GOT3 (cell line): ENCODE measurements at places on chromosomes 5 and 9.

DNA sequence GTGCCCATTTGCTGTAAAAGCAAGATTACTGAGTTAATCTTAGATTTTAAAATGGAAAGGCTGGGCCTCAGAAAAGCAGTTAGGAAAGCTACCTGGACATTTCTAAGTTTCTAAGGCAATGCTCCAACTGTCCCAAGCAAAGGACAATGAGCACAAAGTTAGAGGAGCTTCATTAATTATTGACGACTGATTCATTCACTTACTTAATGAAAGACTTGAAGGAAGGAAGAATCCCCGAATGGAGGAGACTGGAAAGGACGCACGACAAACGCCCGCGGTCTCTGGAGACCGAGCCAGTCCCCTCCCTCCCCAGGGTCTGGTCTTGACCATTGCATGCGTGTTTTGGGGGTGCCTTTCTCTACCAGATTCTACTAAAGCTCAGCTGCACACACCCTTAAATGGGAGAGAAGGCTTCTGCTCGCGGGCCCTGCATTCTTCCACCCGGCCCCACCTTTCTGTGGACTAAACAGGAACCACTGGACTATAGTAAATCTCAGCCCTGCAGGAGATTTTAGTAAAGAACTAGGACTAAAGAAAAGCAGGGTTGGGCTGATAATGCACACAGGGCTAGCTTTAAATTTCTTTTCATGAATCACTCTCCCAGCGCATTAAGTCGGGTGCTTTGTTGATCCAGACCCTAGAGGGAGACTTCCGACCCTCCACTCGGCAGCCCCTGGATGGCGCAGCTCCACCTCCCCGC is 44.8 kb downstream of the CTSL start:
- DNase-seq, result no peak

DNA sequence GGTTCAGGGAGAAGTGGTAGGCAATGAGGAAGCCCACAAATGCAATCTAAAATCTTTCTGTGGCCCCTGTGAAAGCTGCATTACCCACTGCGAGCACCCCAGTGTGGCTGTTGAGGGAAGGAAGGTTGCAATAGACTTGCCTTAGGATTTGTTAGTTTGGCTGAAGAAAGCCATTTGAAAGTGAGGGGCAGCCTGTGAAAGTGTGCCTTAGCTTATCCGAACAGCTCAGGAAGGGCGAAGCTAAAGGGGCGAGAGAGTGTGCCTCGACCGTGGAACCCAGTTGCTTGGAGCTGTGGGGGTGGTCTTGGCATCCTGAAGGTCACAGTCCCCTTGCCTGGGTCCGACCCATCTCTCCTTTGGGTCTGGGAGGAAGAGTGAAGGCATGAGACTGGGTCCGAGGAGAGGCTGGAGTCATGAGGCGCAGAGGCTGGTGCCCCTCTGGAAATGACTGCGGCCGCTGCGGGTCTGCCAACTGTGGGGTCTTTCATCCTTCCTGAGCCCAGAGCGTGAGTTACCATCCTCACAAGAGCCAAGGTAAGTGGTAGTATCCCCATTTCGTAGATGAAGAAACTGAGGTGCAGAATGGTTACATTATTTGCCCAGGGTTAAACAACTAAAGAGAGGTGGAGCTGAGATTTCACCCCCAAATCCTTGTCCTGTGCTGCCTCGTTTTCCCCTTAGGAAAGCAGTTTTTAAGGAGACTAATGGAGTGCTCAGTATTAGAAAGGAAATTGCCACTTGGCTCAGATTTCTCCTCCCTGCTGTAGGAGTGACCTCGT is 24.4 kb downstream of the SLC25A25 start:
- DNase-seq, result no peak

DNA sequence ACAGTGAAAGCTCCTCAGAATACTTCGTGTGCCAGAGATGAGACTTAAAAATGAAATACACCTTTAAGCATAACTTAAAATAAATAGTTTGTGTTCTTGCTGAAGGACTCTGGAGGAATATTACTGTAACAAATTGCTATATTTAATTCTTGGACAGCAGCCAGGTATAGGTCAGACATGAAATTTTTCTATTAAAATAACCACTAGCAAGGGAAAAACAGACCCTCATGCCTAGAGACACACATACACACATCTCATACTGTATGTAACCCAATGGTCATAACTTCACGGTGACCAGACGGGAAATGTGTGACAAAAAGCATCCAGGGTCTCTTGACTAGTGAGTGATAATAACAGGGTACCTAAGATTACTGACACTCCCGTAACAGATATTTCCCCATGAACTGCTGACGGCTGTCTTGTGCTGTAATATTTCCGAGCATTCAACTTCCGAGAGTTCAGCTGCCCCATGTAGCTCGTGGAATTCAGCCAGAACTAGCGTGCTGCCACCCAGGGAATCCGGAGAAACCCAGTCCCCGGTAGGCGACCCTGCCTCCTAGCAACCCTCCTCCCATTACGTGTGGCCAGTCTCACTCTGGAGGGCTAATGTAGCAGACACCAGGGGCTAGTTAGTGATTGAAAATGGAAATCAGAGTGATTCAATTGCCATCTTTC is 2295.1 kb upstream of the WWC1 start:
- no peak for DNase-seq

- DNase-seq, result no peak
Measured at GRCh38 chr5:151493665-151494064, 46.3 kb downstream of the SLC36A1 start.

- DNase-seq, result no peak
Measured at GRCh38 chr9:122086873-122087272, 6.2 kb downstream of the TTLL11 start.

DNA sequence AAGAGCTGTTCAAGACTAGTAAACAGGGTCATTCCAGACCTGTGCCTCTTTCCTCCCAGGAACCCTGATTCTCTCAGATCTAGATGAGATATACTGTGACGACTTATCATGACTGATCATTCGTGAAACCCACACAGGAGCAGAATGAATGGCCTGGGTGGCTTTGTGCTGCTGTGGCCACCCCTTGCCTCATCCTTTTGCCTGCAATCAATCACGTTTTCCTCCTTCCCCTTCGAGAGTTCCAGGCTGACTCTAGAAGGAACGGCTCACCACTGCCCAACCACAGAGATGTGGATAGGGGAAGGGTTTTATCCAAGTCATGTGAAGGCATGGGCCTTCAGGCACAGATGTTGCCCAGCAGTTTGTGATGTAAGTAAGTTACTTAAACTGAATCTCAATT is 5.8 kb downstream of the ANXA6 start:
- no peak for DNase-seq

DNA sequence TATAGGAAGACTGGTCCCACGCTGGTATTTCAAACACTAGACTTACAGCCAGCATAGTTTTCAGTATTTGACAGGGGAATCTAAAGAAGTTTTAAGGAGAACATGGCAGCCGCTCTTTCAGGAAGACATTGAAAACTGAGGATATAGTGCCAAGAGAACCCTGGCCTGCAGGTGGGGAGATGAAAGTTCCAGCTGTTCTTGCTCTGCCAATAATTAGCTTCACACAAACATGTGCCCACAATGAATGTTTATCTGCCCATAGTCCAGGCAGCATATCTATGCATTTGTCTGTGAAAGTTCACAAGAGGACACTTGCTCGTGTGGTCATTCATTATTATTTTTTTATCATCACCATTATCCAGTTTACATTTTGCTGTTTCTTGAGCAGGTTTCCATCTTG is 47.6 kb upstream of the AGXT2 start:
- no peak for DNase-seq

DNA sequence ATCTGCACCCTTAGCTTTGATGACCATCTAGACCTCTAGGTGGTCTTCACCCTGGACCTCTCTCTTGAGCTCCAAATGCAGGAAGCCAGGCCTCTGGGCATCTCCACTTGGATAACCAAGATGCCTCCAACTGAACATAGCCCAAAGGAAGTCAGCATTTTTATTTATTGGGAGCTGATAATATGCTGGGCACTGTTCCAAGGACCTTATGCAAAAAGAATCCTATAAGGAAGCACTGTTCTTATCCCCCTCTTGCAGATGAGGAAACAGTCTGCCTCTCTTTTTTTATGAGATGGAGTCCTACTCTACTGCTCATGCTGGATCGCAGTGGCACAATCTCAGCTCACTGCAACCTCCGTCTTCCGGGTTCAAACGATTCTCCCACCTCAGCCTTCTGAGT is 219.9 kb downstream of the CDK5RAP2 start:
- no peak for DNase-seq

DNA sequence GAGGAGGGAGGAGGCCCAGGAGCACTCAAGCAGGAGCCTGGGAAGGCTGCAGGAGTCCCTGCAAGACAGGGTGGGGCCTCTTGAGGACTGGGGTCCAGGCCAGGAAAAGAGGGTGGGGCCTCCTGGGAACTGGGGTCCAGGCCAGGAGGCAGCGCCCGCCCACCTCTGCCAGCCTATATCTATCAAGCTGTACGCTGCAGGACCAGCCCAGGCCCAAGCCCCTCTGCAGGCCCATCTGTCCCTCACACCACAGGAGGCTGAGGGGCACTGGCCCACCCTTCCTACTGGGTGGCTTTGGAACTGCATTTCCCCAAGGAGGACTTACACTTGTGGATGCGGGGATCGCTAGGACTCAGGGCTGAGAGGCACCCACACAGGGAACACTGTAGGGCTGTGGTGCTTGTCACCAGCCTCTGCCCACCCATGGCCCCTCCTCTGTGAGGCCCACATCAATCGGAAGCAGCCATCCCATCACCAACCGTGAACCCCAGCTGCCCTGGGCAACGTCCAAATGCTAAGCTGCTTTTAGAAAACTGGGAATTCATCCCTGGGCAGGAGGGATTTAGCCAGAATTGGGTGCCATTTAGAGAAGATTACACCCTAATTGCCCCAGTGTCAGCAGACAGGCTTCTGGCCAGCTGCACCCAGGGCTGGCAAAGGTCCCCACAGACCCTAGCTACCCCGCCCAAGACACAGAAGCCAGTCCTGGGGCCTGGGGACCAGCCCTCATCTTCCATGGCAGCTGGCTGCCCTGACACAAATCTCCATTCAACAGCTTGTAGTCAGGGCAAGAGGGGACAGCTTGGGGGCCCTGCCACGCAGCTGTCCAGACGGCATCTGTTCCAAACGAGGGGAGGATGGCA is 15.3 kb downstream of the BICD2 start:
- no peak for DNase-seq

- no peak for DNase-seq
Measured at GRCh38 chr9:122053567-122054350, 39.3 kb downstream of the TTLL11 start.

DNA sequence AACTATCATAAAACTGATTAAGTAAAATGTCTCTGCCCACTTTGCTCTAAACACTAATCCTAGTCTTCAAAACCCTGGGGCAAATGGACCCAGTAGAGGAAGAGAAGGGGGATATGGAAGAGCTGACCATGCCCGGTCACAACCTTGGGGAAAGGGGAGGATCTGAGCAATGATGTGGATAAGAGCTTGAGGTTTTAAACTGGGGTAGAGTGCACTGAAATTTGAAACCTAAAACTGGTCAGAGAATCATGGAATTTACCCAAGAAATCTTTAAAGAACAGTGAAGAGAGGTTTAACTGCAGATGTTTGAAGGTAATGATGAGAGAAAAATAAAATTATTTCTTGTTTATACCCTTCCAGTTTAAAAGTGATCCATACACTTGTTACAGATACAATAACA is 110.8 kb downstream of the MRPS30 start:
- no peak for DNase-seq

GRCh38 chr9:93952119-93952783 is 2.9 kb downstream of the BARX1 start:
- no peak for DNase-seq

DNA sequence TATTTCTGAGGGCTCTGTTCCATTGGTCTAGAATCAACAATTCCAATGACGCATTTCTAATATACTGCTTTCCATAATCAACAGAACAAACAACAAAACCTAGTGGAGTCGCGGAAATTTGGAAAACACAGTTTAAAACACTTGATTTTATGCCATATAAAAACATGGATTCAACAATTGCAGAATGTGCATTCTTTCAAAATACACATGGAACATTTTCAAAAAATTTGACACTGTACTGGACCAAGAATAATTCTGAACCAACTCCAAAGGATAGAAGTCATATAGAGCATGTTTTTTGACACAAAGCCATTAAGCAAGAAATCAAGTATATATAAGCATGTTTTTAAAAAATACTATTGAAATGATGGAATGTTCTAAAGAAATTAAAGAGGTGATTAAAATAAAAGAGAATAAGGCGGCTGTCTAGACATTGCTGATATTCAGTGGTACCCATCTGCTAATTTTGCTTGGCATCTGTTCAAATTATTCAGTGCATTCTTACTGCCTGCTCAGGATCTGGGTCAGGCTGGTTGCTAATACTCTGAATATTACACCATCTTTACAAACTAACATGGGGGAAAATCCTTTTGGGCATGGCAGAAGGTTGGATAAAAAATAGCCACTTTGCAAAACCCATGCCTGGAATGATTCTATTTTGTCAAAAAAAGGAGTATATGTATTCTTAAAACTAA is 221.3 kb downstream of the NPR3 start:
- DNase-seq, result no peak

DNA sequence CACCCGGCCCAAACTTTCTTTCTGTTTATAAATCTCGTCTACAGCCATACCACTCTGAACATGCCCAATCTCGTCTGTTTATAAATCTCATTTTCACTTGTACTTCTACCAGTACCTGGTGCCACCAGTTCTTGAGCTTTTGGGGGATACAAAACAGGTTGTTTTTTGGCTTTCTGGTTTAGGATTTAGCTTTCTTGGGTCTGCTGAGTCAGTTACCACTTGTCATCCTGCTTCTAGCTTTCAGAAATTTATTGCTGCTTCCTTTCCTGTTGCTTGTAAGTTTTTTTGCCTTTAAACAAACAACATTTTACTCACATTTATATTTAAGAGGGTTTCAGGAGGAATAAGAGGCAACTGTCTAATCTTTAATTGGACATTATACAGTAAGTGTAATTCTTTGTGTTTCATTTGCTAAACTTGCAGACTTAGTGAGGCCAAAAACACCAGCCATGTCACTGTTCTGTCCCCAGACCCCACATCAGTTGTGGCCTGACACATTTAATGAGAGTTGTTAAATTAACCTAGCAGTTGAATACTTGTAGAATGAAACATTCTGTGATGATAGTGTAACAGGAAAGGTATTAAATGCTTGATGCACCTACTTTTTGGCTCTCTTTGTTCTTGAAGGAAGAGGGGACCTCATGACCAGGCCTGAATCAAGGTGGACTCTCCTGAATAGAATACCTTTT is 11.8 kb downstream of the NDFIP1 start:
- DNase-seq, result no peak
